Activated T-cell treated with anti-CD3 and anti-CD28 coated beads, Interleukin-2, amount 50 U/mL, for 1 hour (primary cell): ENCODE measurements at places on chromosomes 2 and 18.

DNA sequence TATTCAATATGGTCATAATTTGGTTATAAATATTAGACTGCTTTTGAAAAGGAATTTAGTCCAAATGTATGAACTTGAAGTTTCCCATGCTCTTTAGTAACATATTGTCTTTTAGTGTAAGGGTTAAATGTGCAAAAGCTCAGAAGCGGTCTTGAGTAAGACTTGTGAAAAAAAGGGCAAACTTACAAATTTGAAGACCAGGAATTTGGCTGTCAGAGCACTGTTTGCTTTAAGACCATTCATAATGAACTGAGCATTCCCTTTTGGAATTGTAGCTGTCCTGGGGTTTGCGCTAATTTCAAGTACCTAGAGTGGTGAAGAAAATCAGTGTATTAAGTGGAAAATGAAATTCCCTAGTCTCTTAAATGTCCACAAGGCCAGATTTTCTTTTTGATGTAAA is 6.9 kb upstream of the ZEB2 start:
- DNase-seq, result no peak

GRCh38 chr2:190031969-190032618 is 30.4 kb downstream of the MSTN start:
- no peak for DNase-seq

GRCh38 chr2:113171334-113172075 is 2.3 kb upstream of the PSD4 start:
- DNase-seq, result no peak

DNA sequence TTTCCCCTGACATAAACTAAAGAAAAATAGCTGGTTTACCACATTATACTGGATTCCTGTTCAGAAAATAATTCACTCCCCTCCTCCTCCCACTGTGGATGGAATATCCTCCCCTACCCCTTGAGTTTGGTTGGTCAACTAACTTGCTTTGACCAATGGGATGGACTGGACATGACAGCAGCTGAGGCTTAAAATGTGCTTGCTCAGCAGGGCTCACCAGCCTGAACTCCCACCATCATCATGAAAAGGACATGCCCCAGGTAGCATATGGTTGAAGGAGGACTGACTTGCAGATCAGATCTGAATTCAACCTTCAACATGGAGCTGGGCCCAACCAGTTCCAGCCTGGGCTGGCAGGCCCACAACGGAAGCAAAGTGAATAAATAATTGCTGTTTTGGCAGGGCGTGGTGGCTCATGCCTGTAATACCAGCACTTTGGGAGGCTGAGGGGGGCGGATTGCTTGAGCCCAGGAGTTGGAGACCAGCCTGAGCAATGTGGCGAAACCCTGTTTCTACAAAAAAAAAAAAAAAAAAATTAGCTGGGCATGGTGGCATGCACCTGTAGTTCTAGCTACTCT is 284.4 kb downstream of the AFF3 start:
- no peak for DNase-seq

- DNase-seq, result no peak
Observed at GRCh38 chr2:34660741-34661140, 1061.6 kb upstream of the FAM98A start.

DNA sequence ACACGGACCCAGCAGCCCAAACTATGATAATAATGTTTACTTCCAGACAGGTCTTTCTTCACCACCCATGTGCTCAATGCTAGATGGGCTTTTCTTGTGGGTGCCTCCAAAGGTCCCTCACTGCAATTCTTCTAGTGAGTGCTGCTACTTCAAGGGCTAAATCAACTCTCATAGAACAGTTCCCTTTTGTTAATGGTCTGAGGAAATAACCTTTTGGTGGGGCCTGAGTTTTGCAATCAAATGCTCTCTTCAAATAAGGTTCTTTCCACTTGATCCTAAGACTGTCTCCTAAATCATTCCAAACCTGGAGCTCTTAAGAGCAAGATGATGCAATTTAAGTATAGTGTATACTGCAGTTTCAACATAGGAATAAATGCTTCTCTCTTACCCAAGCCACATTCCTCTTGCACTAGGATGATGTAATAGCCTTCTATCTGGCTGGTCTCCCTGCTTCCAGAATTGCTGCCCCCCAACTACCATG is 6.0 kb downstream of the NEMP2 start:
- DNase-seq, result no peak

DNA sequence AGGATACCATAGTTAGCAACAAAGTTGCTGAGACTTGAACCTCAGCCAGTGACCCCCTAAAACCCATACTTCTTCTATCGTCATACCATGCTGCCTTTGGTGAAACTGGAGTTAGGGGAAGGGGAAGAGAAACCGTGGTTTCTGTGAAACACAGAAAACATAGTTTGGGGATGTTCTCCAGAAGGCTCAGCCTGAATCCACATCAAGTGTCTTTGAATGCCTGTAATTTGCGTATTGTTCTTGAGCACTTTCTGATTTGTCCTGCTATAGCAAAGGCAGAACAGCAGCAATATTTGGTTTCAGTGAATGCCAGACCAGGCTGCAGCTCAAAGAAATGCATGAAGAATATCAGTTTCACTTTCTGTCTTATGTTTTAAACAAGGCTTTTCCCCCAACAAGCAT is 258.7 kb downstream of the TTC32 start:
- no peak for DNase-seq

- no peak for DNase-seq
Observed at GRCh38 chr2:234988491-234988890, 36.7 kb downstream of the SH3BP4 start.
